NB4 (cell line): ENCODE measurements at places on chromosomes 2 and 18.

GRCh38 chr18:55185391-55185790 is 226.1 kb upstream of the CCDC68 start:
- DNase-seq, result no peak

DNA sequence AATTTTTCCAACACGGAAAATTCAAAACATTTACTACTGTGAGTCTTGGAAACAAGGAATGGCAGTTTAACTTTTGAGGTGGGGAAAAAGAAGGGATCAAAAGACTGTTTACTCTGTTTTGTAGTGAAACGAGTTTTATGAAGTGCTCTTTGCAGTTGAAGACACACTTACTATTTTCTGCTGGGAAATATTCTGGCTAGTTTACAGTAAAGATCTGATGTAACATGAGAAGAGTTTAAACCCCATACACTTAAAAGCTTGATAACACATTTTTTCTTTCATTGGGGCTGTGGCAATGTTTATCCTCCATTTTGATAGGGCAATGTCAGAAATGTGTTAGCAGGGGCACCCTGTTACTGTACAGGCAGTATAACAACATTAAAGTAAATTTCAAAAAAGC is 124.9 kb upstream of the SMAD7 start:
- DNase-seq, result no peak

- peak; percentile 59 for DNase-seq
Observed at GRCh38 chr2:110157153-110157793, 41.7 kb upstream of the MALL start.

DNA sequence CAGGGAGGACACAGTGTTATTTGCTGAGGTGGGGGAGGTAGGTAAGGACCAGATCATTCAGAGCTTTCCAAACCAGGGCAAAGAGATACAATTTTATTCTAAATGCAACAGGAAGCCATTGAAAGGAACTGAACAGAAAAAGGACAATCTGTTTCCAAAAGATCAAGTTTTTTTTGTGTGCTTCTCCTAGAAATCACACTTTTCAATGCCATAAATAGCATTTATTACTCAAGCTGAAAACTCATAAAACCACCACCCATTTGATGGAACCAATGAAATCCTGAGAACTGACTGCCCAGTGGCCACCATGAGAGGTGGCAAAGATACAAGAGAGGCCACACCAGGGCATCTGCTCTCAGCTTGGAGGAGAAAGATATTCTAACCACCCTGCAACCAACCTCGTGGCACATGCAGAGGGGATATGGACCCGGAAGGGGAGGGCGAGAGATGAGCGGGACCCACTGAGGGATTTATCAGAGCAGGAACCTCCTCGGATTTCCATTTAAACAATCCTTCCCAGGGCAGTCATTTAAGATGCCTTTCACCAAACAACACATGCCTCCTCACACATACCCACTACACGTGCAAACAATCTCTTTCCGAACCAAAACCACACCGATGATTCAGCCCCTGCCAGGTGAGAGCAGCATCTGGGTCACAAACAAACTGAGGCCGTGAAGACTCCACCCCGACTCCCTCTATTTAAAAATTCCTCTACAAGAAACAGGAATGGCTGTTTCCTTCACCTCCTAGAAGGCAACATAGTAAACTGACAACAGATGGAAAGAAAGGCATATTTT is 8.8 kb downstream of the CYB5A start:
- no peak for DNase-seq

GRCh38 chr18:42576124-42576523 is 539.4 kb downstream of the RIT2 start:
- DNase-seq, result no peak

GRCh38 chr2:24771061-24771460 is 22.1 kb downstream of the PTRHD1 start:
- DNase-seq, result no peak

DNA sequence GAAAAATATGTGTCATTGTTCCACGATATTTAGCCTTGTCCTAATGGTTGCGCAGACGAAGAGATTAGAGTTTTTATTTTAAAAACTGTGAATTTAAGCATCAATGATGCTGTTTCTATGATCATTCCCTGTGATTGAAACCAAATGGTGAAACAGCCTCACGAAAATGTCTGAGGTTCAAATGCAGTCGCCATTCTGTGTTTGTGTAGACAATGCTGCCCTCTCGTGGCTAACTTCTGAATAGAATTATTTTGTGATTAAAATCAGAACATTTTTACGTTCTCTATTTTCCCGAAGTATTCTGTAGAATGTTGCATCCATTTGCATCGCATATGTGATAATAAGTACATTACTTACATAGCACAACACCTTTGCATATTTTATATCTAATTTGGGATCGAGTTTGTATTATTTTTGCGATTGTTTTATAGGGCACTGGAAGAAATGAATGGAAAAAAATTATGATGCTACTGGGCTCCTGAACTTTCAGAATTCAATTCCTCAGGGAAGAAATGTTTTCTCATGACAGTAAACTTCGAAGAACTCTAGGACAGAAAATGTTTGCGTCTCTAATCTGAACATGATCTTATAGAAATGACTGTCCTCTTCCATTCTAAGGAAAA is 54.8 kb upstream of the CREB1 start:
- DNase-seq, result peak; percentile 73
